T-helper 22 cell (primary cell): ENCODE measurements at places on chromosomes 1 and 21.

GRCh38 chr1:23244256-23244761 lies 27.0 kb upstream of the HTR1D start:
- DNase-seq = no peak

DNA sequence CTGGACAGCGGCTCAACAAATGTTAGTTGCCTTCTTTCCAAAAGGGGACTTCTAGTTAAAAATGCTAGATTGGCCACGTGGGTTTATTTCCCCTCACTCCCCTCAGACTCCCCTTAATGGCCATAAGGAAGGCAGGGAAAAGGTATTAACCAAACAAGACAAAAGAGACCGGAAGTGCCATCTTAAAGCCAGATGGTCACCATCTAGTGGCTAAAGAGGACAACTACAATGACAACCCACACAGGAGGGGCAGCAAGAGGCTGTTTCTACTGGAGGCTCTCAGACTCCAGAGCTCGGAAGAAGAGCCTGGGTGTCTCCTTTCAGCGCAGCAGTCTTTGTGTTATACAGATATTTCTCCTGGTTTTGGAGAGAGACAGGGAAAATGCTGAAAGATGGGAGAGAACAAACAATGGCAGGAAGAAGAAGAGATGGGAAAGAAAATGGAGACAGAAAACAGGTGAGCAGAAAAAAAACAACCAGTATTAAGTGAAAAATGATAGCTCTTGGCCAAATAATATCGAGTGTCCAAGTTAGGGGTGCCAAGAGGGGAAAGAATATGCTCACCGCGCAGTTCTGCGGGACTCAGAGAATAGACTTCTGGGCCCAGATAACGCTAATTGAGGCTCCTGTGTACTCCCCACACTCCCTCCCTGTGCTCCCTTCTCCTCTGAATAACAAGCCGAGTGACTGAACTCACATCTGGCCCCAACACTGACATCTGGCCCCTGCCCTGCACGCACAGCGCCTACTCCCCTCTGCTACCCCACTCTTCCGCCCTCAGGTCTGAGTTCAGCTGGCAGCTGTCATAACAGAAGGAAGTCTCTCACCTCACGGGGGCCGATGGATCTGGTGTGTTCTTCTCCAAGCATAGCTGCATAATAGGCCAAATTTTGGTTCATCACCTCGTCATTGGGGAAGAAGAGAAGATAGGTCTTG lies 9.6 kb downstream of the P3H1 start:
- no peak for DNase-seq

DNA sequence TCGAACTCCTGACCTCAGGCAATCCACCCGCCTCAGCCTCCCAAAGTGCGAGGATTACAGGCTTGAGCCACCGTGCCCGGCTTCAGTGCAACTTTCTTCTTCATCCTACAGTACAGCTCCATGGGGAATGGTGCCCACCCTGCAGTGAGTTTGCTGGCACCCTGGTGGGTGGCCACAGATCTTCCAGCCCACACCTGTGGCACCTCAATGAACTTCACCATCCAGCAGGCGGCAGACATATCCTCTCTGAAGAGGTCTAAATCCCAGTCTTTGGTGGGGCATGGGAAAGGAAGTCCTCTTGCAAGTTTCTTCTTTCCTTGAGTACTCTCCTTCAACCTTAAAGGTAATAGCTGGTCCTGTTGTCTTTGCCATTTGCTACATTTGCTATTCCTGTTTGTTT lies 18.1 kb upstream of the ZBTB8A start:
- DNase-seq = no peak

DNA sequence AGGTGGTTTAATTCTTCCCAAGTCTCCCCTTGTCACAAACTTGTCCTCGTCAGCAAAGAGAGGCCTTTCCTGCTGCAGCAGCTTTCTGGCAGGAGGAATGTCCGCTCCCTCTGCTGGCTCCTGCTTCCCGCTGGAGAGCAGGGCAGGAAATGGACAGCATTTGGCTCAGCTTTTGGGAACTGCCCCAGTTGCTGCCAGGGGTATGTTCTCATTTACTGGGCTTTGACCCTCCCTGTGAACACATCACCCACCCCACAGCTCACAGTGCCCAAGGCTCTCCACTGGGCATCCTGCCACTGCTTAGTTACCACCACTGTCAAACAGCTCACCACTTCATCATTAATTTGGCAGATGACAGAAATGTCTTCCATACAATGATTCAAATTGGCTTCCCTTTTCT lies 75.4 kb downstream of the MRPL37 start:
- no peak for DNase-seq

DNA sequence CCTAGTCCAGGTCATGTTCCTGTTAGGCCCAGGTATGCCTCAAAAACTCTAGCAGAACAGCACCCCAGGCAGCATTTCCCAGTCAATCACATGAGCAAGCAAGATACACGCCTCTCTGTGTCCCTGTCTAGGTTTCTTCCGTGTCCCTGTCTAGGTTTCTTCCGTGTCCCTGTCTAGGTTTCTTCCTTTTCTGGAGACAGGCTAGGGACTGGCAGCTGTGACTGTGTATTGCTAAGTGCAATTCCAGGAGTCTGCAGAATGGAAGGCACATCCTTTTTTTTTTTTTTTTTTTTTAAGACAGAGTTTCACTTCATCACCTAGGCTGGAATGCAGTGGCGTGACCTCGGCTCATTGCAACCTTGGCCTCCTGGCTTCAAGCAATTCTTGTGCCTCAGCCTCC lies 77.6 kb downstream of the SETD4 start:
- DNase-seq = no peak

GRCh38 chr1:210233495-210234328 lies 1.1 kb downstream of the SERTAD4 start:
- DNase-seq = no peak
